GM04504 (cell line): ENCODE measurements at places on chromosomes 3 and 15.
A peak's percentile ranks its signal among the peaks of the same experiment; 100 is the strongest.

- DNase-seq: no peak
Observed at GRCh38 chr3:109132801-109133473, 3.6 kb upstream of the C3orf85 start.

DNA sequence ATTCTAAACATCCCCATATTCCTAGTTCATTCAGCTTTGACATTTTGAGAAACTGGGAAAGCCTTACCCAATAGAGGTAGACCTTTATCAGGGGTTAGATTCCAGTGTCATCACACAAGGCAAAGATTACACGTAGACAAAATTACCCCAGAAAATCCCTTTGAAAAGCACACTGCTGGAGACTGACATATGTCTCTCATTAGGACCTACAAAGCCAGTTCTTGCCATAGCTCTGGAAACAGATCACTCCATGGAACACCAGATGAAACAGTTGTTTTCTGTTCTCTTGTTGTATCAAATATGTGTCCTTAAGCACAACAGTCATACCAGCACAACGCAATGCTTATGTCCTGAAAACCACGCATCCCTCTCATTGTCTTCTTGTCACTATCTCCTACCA is 44.7 kb downstream of the RARB start:
- no peak for DNase-seq

- no peak for DNase-seq
Observed at GRCh38 chr3:190204200-190204599, 83.5 kb upstream of the P3H2 start.

DNA sequence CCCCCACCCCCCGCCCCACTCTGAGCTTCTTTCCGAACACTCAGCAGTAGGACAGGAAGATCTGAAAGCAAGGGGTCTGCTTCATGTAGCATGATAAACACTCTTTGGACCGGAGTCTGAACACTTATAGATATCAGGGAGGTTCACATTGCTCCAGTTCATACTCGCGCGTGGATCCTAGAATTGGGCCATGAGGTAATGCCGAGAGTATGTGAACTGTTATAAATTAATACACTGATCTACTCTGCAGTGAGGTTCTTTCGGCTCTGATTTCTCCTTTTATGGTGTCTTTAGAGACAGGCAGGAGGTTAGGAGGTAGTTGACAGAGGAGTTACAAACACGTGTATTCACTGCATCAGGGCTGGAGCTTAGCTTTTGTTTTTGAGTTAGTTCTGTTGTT is 223.0 kb downstream of the THSD4 start:
- DNase-seq: no peak

- peak; percentile 50 for DNase-seq
Observed at GRCh38 chr3:125351814-125352456, 23.2 kb downstream of the ZNF148 start.

- no peak for DNase-seq
Observed at GRCh38 chr3:18446149-18446825, 21.1 kb upstream of the SATB1 start.

GRCh38 chr3:56747150-56747549 is 54.6 kb downstream of the ARHGEF3 start:
- DNase-seq: no peak

DNA sequence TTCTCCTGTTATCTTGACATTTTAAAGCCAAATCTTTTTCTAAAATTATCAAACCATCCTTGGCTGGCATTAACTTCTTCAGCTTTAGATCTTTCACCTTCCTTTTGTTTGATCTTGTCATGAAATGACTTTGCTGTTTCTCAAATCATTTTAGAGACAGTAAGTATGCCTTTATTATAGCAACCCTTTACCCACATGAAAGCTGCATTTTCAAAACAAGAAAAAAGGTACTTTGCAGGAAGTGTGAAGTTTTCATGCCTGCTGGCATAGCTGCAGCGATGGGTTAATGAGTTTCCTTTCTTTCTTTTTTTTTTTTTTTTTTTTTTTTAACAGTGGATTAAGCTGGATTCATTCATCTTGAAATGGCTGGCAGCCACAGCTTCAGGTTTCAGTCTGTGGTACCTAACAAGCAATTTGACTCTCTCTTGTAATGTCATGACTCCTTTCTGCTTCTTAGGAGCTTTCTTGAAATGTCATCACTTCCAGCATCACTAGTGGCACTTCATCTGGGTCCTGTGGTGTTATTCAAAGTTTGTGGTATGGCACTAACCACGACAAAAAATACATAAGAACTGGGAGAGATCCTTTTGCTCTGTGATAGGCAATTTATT is 18.8 kb downstream of the SLC25A26 start:
- DNase-seq: no peak

GRCh38 chr3:385151-385550 is 188.6 kb downstream of the CHL1 start:
- no peak for DNase-seq

DNA sequence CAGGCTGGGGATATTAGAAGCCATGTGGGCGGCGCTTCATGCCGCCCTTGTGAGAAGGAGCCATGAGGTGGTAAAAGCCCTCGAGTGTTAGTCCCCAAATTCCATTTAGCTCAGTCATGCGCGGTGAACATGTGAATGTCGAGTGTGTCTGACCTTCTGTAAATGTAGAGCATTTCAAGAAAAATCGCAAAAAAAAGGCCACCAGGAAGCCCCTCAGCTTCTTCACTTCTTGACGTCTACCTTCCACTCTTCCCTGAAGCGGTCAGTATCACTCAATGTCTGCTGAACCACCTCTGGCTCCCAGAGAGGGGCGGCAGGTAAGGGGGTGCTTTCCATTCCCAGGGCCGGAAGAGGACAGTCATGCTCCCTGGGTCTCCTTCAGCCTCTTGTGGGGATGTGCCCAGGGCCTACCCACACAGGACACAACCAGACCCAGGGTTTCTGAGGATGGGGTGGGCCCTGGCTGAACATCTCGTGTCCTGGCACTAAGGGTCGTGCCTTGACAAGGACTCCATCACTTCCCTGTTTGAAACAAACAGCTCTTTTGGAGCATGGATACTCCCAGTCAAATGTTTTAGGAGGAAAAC is 274.9 kb downstream of the FAM43A start:
- DNase-seq: no peak

- DNase-seq: peak; percentile 45
Observed at GRCh38 chr15:98085003-98085639, 124.6 kb downstream of the ARRDC4 start.

- DNase-seq: no peak
Observed at GRCh38 chr3:102248981-102249705, 185.7 kb upstream of the ZPLD1 start.

- peak; percentile 80 for DNase-seq
Observed at GRCh38 chr15:52252781-52253180, 42.8 kb downstream of the MYO5C start.

GRCh38 chr15:22226034-22226790 is 145.9 kb downstream of the OR4M2 start:
- no peak for DNase-seq

DNA sequence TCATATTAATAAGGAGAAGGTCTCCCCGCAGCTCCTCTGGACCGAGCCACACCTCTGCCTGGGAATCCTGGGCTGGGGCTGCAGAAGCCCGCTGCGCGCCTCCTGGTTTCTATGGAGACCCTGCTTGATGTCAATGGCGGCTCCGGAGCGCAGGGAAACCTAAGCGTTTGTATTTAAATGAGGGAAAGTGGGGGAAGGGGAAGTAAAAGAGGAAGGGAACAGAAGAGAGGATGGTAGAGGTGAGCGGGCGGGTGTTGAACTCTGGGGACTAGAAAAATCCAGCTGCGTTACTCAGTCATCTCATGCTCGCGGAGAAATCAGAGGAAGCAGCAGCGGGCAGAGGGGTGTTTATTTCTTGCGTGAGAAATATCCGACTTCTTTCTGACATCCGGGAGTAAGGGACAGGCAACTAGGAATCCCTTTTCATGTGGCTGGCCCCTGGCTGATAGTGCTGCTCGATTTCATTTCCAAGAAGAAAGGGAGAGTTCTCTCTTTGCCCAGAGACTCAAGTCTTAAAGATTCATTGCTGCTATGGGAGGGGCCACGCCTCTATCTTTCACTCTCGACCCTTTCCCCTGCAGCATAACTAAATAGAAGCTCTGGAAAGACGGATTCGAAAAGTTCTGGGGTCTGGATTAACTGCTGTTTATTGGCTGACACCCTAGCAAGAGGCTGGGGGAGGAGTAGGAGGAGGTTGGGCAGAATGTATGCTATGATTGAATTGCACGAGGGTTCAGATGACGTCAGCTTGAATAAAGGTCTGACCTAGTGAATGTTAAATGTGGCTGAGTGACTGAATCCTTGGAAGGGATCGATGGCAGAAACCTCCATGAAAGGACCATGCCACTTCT is 110.5 kb upstream of the GAP43 start:
- no peak for DNase-seq

- DNase-seq: no peak
Observed at GRCh38 chr3:23762759-23763477, 42.8 kb upstream of the UBE2E1 start.

- DNase-seq: no peak
Observed at GRCh38 chr3:56347219-56347871, 120.9 kb downstream of the ERC2 start.

- DNase-seq: no peak
Observed at GRCh38 chr3:18937574-18937973, 210.7 kb upstream of the KCNH8 start.

DNA sequence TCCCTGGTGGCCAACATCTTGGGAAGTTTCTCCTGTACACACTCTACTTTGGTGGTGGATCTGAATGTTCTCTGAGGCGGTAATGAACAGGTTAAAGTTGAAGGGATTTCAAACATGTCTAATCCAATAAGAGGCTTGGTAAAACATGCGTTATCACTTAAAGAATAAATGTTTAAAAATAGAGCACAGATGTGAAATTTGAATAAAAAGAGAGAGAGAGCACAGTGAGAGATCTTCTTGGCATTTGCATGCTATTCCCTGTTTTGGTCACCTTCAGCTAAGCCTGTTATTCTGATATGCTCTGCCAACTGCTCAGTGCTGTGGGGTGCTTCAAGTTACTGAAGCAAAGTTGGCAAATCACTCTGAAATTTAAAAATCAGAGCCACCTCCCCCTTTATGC is 237.7 kb upstream of the WNT5A start:
- no peak for DNase-seq

DNA sequence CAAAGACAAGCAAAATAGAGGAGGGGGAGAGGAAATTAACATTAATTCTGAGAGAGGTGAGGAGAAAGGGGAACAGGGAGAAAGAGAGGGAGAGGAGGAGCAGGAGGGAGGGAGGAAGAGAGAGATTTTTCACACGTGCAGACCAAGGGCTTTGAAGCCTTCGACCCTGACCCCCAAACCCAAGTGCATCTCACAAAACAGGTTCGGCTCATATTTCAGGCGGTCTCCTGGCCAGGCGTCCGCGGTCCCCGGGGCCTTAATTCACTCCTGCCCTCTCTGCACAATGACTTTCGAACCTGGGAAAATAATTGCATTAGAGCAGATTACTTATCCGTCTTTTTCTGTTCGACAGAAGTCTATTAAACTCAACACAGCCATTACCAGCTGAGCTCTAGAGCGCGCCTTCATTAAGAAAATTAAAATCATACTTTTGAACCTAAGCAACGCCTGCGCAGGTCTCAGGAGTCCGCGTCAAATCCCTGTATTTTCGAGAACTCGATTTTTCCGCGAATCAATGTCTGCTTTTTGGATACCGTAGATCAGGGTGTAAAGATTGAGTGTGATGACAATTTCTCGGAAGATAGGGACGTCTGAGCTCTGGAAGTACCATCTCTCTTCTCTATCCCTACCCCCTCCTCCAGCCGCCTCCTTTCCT is 220.7 kb downstream of the MEIS2 start:
- no peak for DNase-seq

GRCh38 chr3:94665922-94666321 is 603.1 kb downstream of the NSUN3 start:
- no peak for DNase-seq

GRCh38 chr3:83321891-83322290 is 1560.4 kb upstream of the GBE1 start:
- no peak for DNase-seq

DNA sequence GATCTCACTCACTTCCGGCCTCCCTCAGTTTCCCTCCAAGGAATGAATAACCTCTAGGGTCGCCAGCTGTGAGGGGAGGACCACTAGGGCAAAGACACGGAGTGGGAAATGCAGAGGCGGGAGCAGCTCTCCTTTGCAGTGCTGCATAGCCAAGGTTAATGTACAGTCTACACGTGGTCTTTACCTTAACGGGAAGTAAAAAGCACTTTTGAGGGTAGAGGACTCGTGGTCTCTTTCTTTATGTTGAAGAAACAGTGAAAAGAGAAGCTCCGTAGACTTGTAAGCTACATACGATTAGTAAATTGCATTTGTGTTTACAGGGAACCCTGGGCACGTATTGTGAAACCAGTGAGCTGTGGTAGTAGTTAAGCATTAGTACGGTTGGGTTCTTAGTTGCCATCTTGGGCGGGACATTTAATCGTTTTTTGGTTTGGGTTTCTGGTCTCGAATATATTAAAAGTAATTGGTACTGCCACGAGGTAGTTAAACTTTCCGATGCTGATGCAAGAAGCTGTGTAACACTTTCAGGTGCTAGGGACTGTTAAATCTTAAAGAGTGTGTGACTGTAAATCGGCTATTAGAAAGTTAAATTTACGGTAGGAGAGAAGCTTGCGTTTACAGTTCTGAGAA is 828 bp downstream of the U2SURP start:
- no peak for DNase-seq

DNA sequence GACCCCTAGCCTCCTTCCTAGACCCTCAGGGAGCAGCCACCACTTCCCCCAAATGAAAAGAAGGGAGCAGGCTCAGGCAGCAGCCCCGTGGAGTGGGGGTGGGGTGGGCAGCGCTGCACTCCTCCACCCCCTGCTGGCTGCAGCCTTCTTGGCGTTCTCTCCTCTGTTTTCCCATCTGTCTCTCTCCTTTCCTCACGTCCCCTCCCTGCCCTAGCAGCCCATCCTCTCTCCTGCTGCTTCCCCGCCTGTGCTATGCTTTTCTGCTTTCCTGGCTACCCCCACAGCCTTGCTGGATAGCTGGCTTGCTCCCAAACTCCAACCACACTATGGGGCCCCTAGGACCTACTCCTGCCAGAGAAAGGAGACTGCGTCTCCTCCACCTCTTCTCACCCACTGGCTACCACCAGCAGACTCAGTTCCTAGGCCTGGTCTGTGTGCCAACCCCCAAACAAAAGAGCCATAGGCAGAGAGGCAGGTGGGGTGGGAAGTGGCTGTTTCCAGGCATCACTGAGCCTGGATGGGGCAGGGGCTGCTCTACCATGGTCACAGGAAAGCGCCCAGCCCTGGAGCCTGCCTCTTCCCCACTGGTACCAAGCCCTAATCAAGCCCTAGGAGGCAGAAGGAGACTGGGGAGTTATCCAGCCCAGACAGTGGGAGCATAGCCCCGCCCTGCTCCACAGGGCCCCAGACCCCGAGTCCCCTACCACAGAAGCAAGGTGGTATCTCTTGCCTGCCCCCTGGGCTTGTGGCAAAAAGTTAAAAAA is 3.4 kb upstream of the DISP2 start:
- no peak for DNase-seq
